ENCODE measurements at places on chromosomes 5 and 9. TPM values are rescaled to one million over a fixed set of nuclear protein-coding genes. Genes with fewer than 3 reads are reported as not detected.

The LRRC19 gene
- not detected for total RNA-seq

GRCh38 chr5:34685485-34686165 is 29.5 kb downstream of the RAI14 start:
- no peaks in the 10 kb centered on the region for H3K36me3 ChIP-seq
- no peak overlapping the region for H3K4me3 ChIP-seq

The ZNG1C gene
- total RNA-seq, result 12.3 TPM

The PPIC gene
- 11.5 TPM for total RNA-seq

- H3K27ac ChIP-seq, result no peak overlapping the region
- no peaks in the 10 kb centered on the region for H3K4me1 ChIP-seq
- no peak overlapping the region for H3K4me3 ChIP-seq
- H3K27me3 ChIP-seq, result no peaks in the 10 kb centered on the region
- no peak for DNase-seq
- H3K36me3 ChIP-seq, result no peaks in the 10 kb centered on the region
These were observed 307.4 kb upstream of the HAPLN1 start for GRCh38 chr5:84028093-84028492.

DNA sequence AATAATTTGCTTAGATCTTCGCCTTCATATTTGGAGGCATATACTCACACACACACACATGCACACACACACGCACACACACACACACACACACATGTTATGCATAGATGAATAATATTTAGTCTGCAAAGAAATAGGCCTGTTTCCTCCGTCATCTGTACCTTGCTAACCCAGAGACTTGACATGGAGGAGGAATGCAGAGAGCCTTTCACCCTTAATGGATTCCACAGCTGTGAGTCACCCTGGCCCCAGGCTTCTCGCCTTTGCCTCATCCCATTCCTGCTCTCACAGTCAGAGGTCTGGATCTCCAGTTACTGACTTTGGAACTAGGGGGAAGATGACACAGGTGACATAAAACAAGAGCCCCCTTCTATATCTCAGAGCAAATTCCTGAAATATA is 29.7 kb downstream of the ZNF462 start:
- no peaks in the 10 kb centered on the region for H3K4me1 ChIP-seq
- DNase-seq, result no peak
- no peak overlapping the region for H3K4me3 ChIP-seq

The NMUR2 gene
- 7.0 TPM for total RNA-seq

DNA sequence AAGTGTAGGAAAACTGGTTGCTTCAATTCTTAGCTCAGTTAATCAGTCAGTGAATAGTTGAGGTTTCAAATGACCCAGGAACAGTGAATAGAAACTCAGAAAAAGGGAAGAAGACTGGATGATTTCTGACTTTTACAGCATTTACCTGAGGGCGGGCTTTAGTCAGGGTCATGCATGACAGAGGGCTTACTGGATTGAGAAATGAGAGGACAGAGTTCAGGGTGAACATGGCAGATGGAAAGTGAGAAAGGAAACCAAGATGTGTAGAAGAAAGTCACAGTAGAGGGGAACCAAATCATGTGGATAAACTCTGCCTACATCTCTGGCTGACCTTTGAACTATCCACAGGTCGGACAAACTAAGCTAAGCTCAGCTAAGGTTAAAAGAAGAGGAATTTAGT is 596.0 kb downstream of the SEMA5A start:
- H3K36me3 ChIP-seq, result no peaks in the 10 kb centered on the region
- H3K27me3 ChIP-seq, result no peaks in the 10 kb centered on the region
- no peak overlapping the region for H3K27ac ChIP-seq
- H3K4me3 ChIP-seq, result no peak overlapping the region
- DNase-seq, result no peak

DNA sequence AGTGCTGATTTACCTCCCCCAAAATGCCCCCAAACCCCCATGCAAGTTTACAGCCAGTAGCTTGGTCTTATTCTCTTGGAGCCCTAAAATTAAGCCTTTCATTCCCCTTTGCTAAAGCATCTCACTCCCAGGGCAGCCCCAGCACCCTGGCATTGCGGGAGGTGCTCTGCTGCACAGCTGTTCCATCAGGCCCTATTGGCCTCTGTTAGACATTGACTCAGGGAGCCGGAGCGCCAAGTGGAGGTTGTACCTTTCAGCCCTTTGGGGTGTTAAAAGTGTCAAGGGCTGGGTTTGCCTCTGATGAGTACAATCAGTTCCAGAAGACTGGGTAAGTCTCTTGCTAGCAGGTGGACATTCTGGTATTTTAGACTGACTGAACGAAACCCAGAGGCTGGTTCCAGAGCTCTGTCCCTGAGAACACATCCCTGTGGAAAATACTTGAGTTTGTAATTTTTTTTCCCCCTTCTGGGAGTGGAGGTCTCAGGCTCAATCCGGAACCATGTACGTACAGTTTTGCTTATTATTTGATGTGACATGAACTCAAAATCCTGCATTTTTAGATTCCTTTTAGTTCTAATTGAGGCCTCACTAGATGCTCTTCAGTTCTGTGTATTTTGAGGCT is 102.4 kb downstream of the UBE2R2 start:
- H3K4me1 ChIP-seq, result no peaks in the 10 kb centered on the region
- H3K4me3 ChIP-seq, result no peak overlapping the region
- H3K36me3 ChIP-seq, result peaks cover 8% of the 10 kb centered on the region
- H3K27me3 ChIP-seq, result no peaks in the 10 kb centered on the region
- no peak for DNase-seq

The TMEFF1 gene
- total RNA-seq, result 2.7 TPM

GRCh38 chr5:7533941-7534340 is 138.0 kb downstream of the ADCY2 start:
- no peak overlapping the region for H3K4me3 ChIP-seq
- H3K36me3 ChIP-seq, result no peaks in the 10 kb centered on the region
- DNase-seq, result no peak
- no peak overlapping the region for H3K27ac ChIP-seq
- H3K27me3 ChIP-seq, result no peaks in the 10 kb centered on the region

- no peak overlapping the region for H3K27ac ChIP-seq
- DNase-seq, result peak; percentile 52
- H3K4me3 ChIP-seq, result no peak overlapping the region
- H3K4me1 ChIP-seq, result no peaks in the 10 kb centered on the region
- H3K27me3 ChIP-seq, result no peaks in the 10 kb centered on the region
- H3K36me3 ChIP-seq, result no peaks in the 10 kb centered on the region
These were observed 24.3 kb upstream of the RPS14 start for GRCh38 chr5:150473673-150474358.

The ASS1 gene
- 59.4 TPM for total RNA-seq

GRCh38 chr9:32596096-32596865 is 23.3 kb upstream of the NDUFB6 start:
- H3K36me3 ChIP-seq, result no peaks in the 10 kb centered on the region
- DNase-seq, result no peak
- no peak overlapping the region for H3K27ac ChIP-seq
- H3K4me1 ChIP-seq, result no peaks in the 10 kb centered on the region
- H3K27me3 ChIP-seq, result no peaks in the 10 kb centered on the region

GRCh38 chr9:84857211-84857610 is 187.7 kb downstream of the NTRK2 start:
- no peaks in the 10 kb centered on the region for H3K27me3 ChIP-seq
- H3K4me1 ChIP-seq, result no peaks in the 10 kb centered on the region

DNA sequence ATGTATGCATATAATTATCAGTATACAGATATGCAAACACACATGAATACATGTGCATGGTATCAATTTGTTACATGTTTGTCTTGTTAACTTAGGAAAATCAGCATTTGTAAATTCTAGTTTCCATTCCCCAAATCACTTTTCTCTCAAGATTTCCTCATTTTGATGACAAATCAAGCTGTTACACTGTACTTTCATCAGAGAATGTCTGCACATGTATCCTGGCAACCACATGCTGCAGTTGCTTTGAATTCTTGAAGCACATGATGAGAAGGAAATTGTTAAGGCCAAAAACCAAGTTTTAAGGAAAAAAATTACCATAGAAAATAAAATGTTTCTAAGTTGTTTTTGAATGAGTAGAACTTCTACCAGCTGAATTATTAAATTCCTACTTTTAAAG is 1834.5 kb downstream of the EFNA5 start:
- H3K36me3 ChIP-seq, result no peaks in the 10 kb centered on the region
- no peak for DNase-seq
- no peak overlapping the region for H3K4me3 ChIP-seq

- no peak overlapping the region for H3K4me3 ChIP-seq
- DNase-seq, result no peak
- H3K27ac ChIP-seq, result peak overlapping the region; percentile 80
- H3K27me3 ChIP-seq, result no peaks in the 10 kb centered on the region
These were observed 115.9 kb downstream of the RGS3 start for GRCh38 chr9:113579283-113580040.

The TSLP gene
- total RNA-seq, result 1.0 TPM

- H3K36me3 ChIP-seq, result no peaks in the 10 kb centered on the region
- no peaks in the 10 kb centered on the region for H3K27me3 ChIP-seq
- no peak for DNase-seq
These were observed 134.2 kb downstream of the SPATA31D1 start for GRCh38 chr9:82122731-82123130.

DNA sequence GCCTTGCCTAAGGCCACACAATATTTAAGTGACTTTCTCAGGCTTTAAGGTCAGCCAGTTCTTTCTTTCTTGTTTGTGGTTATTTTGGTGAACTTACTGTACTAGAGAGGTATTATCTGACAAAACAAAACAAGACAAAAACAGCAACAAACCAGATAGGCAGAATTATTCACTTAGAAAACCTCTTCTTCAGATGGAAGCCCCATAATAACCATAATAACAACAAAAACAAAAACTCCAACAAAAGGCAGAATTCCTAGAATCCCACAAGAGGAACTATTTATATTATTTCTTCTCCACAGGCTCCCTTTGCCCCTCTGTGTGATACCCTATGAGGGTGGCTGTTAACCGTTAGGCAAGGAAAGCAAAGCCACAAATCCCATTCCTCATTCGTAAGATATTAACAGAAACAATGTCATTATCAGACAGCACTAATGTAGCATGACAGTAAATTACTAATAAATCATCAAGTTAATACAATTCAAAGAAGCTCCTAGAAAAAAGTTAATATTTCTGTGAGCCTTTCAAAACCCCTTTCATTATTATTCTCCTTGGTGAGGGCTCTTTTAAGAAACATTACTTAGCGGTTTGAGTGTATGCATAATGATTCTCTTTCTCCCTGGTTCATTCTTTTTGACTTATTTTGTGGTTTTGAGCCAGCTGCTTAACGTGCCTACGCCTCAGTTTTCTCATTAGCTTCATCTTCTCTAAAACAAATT is 274.9 kb downstream of the EFNA5 start:
- no peak overlapping the region for H3K27ac ChIP-seq
- no peak overlapping the region for H3K4me3 ChIP-seq
- H3K27me3 ChIP-seq, result no peaks in the 10 kb centered on the region

The UGT3A1 gene
- 2.2 TPM for total RNA-seq

DNA sequence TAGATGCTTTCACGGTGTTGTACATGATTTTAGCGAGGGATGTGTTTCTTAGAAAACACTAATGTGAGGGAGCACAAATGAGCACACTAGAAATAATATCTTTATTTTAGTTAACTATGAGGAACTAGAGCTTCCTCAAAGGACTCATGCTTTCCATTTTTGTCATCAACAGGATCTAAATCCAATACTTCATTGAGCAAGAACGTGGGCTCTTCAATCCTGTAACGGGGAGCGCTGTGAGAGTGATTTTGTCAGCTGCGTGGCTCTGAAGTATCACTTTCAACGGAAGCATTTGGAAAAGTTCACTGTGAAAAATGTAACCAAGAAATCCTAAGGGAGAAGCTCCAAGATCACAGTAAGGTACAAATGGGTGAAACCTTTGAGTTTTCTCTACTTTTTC is 93.2 kb downstream of the LIX1 start:
- no peak overlapping the region for H3K4me3 ChIP-seq
- no peak overlapping the region for H3K27ac ChIP-seq
- no peak for DNase-seq

GRCh38 chr9:25939126-25939525 is 260.9 kb upstream of the TUSC1 start:
- H3K27ac ChIP-seq, result no peak overlapping the region
- H3K4me3 ChIP-seq, result no peak overlapping the region
- H3K4me1 ChIP-seq, result no peaks in the 10 kb centered on the region
- H3K27me3 ChIP-seq, result no peaks in the 10 kb centered on the region
- H3K36me3 ChIP-seq, result no peaks in the 10 kb centered on the region
- no peak for DNase-seq

The SV2C gene
- total RNA-seq, result 0.28 TPM

DNA sequence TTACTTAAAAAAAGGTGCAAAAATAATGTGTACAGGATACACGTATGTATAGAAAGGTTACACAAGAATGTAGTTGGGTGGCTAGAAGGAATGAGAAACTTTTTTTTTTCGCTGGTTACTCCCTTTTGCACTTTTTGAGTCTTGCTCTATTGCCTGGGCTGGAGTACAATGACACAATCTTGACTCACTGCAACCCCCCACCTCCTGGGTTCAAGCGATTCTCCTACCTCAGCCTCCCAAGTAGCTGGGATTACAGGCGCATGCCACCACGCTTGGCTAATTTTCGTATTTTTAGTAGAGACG is 15.8 kb downstream of the FBXW11 start:
- H3K4me3 ChIP-seq, result no peak overlapping the region
- no peaks in the 10 kb centered on the region for H3K27me3 ChIP-seq
- DNase-seq, result no peak
- no peak overlapping the region for H3K27ac ChIP-seq

The ANKRD33B gene
- total RNA-seq, result 7.4 TPM

DNA sequence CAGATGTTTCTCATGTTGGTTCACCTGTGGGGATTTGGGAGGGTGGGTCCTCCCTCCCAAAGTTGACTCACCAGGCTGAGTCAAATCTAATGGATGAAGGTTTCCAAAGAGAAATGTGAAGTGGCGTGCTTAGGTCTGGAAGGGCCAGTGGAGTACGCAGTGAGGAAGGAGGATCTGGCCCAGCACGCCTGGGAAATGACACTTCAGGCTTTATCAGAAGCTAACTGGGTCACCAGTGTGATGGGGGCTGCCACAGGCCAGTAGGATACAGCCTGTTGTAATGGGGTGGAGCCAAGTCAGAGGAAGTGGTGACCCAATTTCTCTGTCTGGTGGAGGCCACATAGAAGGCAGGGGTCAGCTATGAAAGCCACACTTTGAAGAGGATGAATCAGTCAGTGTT is 18.0 kb downstream of the POLR1E start:
- peaks cover 3% of the 10 kb centered on the region for H3K36me3 ChIP-seq
- H3K4me3 ChIP-seq, result no peak overlapping the region
- DNase-seq, result no peak
- H3K27me3 ChIP-seq, result no peaks in the 10 kb centered on the region
- no peak overlapping the region for H3K27ac ChIP-seq

The CER1 gene
- not detected for total RNA-seq

GRCh38 chr9:72092820-72093219 is 32.4 kb upstream of the C9orf57 start:
- no peaks in the 10 kb centered on the region for H3K36me3 ChIP-seq
- no peaks in the 10 kb centered on the region for H3K4me1 ChIP-seq
- no peaks in the 10 kb centered on the region for H3K27me3 ChIP-seq
- H3K4me3 ChIP-seq, result no peak overlapping the region
- no peak overlapping the region for H3K27ac ChIP-seq
